ENCODE measurements at places on chromosomes 13 and 19.

DNA sequence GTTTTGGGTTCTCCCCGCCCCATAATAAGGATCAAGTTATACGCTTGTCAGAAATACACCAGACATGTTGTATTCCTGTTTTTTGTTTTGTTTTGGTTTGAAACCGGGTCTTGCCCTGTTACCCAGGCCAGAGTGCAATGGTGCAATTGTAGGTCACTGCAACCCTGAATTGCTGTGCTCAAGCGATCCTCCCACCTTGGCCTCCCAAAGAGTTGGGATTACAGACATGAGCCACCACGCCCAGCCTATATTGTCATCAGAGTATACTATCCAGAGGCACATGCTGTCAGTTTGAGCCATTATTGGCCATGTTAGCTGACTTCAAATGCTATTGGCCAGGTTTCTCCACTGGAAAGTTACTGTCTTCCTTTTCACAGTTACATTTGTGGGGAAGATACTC is 9.8 kb downstream of the SAFB start:
- no peak for DNase-seq

- no peak for DNase-seq
Observed at GRCh38 chr13:36082396-36082795, 48.8 kb downstream of the DCLK1 start.

DNA sequence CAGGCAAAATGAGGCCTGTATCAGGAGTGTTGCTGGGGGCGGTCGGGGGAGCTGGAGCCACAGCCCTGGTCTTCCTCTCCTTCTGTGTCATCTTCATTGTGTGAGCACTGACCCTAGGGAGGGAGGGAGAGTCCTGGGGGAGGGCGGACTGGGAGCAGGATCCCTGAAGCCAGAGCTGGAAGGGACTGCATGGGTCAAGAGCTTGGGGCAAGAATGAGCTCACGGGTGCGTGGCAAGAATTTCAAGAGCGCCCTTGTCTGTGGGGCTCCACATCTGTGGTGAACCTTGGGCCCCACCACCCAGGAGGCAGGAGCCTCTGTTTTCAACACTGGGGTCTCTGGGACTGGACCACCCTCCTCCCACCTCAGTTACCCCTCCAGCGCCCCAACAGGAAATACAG is 4.7 kb downstream of the SIGLEC7 start:
- DNase-seq, result no peak

- DNase-seq, result no peak
Observed at GRCh38 chr19:55590109-55590508, 9.2 kb downstream of the FIZ1 start.

GRCh38 chr13:109593230-109593629 is 193.2 kb downstream of the IRS2 start:
- no peak for DNase-seq

GRCh38 chr19:17646441-17646840 is 41.7 kb downstream of the UNC13A start:
- DNase-seq, result no peak

DNA sequence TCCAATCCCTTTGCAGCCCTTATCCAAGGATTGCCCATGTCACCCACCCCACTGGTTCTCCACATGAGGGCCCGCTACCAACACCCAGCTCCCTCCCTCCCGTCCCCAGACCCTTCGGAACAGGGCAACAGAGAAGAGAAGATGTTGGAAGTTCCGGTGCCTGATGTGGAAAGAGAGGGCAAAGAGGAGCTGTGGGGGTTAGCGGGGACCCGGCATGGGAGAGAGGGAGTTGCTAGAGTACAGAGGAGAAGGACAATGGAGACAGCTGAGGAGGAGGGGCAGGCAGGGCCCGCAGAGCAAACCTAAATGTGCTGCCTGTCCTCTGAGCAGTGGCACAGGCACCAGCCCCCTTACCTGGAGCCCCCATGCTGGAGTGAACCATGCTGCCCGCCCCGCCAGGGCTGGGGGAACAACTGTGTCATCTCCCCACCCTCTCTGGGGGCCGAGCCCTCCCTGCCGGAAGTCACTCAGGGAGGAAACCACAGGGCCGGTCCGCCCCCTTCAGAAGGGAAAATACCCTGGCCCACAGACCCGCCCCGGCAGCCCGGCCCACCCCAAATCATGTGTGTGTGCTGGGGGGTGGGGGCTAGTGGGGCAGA is at the start of gene POU2F2:
TSS of gene POU2F2 (minus strand) at position 417 of the 599 bp plus-strand sequence. CDS start at position 382, 35 bp downstream.
- DNase-seq, result no peak

- peak; percentile 96 for DNase-seq
Observed at GRCh38 chr19:19372656-19373416, 32.6 kb upstream of the GATAD2A start.

DNA sequence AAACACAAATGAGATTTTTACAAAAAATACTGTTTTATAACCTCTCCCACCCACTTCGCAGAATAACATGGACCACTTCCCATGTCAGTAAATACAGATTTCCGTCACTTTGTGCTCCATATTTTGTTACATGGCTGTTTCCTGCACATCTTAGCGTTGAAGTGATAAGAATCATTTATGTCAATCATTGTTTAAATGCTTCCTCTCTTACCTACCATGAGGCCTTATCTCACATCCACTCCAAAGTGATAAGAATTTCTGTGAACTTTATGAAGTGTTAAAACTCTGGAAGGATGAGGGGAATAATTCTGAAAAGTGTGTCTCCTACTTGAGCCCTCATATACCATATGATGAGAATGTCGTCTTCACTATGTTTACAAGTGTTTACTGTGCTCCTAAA is 36.6 kb upstream of the IL17D start:
- DNase-seq, result no peak

DNA sequence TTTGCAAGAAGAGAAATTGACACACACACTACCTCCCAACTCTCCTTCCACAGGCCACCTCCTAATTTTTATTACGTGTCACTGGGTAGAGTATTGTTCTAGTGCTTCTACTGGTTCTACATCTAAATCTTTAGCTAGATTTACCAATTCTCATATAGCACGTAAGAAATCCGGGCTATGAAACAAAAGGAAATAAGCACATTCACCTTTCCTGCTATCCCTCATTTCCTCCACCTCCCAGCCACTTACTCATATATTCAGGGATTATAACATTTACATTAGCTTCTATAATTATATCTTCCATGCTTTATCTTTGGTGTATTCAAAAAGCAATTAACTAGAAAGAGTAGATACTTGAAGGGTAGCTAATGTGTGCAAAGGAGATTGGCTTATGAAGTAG is 39.7 kb downstream of the USP12 start:
- DNase-seq, result no peak

DNA sequence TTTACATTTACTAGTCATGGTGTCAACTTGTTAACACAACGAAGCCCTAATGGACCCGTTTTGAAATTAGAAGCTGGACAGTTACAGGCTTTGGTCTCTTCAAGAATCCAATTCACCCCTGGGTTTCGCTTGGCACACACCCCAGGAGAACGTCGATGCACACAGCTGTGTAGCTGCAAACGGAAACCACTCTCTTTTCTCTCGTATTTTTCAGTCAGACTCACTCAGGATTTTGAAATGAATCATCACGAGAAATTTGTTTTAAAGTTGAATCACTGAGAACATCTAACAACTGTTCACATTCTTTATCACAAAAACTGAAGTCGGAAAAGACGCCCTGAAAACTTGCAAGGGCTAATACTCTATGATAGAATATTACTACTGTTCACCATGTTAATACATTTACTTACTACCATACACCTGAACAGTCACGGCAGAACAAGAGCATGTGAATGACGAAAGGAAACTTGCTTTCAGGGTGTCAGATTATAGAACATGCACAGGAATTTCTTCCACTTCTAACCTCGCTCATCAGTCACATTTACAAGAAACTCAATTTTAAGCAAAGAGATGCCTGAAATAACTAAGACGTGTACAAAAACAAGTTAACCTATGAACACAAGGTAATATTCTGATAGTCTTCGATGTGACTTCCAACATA is 4.7 kb downstream of the PNMA8A start:
- DNase-seq, result no peak

- DNase-seq, result no peak
Observed at GRCh38 chr13:87003265-87003664, 667.9 kb upstream of the SLITRK5 start.

- no peak for DNase-seq
Observed at GRCh38 chr13:67277581-67277980, 47.4 kb upstream of the PCDH9 start.

DNA sequence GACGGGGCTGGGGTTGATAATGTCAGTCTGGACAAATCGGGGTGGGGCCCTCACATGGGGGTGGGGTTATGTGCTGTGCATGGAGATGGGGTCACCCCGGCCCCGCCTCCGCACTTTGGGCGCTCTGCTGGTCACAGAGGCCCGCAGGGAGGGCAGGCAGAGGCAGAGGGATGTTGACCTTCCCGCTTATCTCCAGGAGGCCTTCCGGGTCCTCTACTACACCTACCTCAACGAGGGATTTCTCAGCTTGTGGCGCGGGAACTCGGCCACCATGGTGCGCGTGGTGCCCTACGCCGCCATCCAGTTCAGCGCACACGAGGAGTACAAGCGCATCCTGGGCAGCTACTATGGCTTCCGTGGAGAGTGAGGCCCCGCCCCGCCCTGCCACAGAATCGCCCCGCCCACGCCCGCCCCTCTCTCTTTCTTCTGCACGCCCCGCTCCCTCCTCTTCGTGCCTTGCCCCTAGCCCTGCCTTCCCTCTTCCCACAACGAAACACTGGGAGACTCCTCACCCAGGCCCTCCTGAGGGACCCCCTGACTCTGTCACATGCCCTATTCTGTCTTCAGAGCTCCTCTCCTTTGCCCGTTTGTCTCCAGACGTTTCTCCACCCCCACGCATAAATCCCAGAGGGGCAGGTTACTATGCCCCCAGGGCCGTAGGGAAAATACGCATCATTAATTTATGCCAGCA is 32.8 kb downstream of the TMEM161A start:
- DNase-seq, result no peak

- DNase-seq, result no peak
Observed at GRCh38 chr19:40599331-40599901, 1.8 kb upstream of the LTBP4 start.

GRCh38 chr13:99288089-99288488 is 19.1 kb downstream of the GPR183 start:
- DNase-seq, result peak; percentile 67

DNA sequence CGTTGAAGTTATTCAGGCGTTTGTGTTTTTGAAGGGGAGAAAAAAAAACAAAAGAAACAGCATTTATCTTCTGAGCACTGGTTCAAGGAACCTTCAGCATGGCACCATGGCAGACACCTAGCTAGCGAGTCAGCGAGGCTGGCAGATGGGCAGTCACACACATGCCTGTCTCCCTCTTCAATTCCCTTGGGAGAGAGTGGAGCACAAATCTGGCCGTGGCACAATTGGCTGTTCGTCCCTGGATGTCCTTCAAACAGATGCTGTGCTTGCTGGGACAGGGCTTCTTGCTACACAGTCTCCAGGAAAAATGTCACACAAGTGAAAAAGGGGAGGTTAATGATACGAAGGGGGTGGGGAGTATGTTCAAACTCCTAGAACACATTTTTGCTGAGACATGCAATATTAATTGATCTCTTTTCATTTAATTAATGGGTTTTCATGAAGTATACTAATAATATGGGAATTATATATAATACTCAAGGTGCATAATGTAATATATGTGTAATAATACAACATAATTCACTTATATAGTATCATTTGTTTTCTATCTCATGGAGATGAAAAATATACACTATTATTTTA is 1674.5 kb upstream of the SLC10A2 start:
- DNase-seq, result no peak

DNA sequence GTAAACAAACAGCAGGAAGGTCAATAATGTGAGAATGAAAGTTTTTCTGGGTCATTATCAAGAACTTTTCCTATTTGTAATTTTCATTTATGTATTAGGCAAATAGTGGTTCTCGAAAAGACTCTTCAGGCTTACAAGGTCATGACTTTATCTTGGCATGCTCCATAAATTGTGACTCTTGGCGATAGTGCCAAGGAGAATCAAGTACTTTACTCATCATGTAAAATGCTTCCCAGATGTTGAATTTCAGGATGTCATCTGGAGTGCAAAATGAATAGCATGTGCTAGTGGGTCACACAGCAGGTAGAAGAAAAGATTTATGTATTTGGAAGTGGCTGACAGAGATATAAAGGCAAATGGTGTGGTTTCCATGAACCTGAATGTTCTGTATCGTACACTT is 1492.7 kb upstream of the PCDH20 start:
- DNase-seq, result no peak

DNA sequence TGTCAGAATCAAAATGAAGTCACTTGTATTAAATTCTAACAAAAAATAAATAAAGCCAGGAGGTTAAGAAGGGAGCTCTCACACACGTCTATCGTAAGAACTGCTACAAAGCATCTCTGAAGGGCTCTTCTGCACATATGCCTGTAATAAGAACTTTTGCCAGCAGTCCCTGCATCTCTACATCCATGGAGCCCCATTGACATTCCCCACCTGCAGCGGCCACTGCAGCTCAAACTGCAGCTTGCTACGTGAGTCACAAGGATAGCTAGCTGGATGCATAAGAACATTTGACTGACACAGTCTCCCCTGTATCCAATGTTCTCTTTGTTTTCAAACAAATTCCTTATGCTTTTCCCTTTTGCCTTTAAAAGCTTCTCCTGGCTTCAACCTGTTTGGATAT is 68.3 kb downstream of the DNAJC3 start:
- DNase-seq, result no peak

DNA sequence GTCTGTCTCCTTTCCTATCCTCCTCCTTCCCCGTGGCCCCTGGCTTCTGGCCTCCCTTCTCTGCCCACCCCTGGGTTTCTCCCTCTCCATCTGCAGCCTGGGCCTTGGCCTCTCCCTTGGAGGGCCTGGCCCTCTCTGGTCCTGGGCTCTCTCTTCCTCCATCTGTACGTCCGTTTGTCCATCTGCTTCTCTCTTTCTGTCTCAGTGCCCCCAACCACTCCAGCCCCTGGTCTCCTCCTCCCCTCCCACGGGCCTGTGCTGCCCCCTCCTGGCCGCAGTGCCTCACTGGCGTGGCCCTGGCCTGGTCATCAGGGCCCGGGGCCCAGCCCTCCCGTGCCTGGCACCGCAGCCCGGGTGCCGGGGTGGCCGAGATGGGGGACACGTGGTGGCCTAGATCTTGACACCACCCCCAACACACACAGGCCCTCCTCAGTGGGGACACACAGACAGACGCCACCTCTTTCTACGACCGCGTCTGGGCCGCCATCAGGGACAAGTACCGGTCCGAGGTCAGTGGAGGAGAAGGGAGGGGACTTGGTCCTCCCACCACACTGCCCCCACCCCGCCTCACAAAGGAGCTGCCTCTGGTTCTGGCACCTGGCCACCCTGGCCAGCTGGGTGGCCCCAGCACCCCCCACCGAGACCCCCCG is 11.3 kb downstream of the PRKCSH start:
- no peak for DNase-seq

DNA sequence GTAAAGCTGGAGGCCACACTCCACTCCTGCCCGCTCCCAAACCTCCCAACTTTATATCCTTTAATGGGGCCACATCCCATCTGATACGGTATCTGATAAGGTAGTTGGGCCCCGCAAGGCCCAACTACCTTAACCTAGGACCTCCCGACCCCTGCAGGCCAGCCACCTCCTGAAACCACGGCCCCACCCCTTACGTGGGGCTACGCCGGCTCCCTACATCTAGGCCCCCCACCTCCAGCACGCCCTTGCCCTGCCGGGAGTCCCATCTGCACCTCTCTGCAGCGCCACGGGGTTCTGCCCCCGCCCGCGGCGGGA is 2.2 kb downstream of the IGFLR1 start:
- no peak for DNase-seq
